ENCODE measurements at places on chromosomes 4 and X.

GRCh38 chr4:6573551-6573950, 1.4 kb upstream of the MAN2B2 start:
- DNase-seq: no peak

DNA sequence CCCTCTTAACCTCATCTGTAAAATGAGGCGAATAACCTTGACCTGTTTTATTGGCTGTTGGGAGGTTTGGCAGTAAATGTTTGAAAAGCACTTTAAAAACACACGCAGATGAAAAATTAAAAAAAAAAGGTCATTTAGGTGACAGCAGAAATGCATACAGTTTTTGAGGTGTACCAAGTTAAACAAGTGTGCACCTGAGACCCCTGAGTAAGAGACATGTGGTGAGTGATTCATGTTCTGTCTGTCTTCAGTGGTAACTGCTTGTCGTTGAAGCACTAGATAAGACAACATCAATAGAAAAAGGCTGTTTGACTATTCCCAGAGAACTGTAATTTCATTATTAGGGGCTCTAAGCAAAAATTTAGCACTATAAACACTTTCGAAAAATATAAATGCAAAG, 608.4 kb upstream of the PITX2 start:
- DNase-seq: no peak

GRCh38 chr4:124903995-124904722, 191.6 kb upstream of the ANKRD50 start:
- no peak for DNase-seq

GRCh38 chr4:87251106-87251505, 30.7 kb upstream of the KLHL8 start:
- DNase-seq: no peak

GRCh38 chrX:74351760-74352159, 47.8 kb downstream of the ZCCHC13 start:
- DNase-seq: no peak

All from activated CD4-positive, CD25-positive, alpha-beta regulatory T cell treated with anti-CD3 and anti-CD28 coated beads, Interleukin-2, amount 50 U/mL, for 72 hours (primary cell).